ENCODE measurements at places on chromosomes 7 and 10.

GRCh38 chr10:70479626-70480238 is 1.2 kb downstream of the PALD1 start:
- no peak for DNase-seq

DNA sequence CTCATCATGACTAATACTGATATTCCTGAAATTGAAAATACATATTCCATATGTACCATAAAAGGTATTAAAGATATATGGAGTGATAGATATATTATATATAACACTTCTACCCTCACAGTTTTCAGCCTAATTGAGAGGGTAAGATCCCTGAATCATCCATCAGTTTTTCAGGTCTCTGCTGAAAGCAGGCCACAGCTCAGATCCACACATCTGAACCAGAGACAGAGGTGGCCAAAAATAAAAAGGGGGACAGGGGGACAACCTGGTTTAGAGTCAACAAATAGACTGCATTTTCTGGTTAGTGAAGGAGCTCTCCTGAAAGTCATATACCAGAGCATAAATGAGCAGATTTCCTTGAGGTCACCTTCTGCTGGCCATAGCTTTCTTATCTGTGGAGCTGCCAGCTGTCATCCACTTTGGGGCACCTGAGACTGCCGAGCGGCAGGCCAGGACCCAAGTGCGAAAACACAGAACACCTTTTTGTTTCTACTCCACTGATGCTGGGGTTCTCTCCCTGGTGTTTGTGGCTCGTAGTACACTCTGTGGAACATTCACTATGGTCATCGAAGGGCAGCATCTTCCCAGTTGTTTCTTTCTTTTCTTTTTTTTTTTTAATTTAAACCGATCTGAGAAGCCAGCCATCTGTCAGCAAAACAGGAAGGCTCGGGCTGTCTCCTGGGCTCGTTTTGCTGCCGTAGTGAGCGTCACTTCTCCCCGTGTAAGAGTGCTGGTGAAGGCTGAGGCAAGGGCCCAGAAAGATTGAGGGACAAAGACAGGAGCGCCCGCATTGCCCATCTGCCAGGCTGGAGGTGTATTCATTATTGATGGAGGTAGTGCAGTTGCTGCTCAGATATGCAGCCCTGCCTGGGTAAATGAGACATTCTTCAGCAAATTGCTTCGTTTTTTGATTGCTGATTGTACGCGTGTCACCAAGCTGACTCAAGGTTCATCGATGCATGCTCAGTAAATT is 13.5 kb downstream of the IKZF1 start:
- no peak for DNase-seq

DNA sequence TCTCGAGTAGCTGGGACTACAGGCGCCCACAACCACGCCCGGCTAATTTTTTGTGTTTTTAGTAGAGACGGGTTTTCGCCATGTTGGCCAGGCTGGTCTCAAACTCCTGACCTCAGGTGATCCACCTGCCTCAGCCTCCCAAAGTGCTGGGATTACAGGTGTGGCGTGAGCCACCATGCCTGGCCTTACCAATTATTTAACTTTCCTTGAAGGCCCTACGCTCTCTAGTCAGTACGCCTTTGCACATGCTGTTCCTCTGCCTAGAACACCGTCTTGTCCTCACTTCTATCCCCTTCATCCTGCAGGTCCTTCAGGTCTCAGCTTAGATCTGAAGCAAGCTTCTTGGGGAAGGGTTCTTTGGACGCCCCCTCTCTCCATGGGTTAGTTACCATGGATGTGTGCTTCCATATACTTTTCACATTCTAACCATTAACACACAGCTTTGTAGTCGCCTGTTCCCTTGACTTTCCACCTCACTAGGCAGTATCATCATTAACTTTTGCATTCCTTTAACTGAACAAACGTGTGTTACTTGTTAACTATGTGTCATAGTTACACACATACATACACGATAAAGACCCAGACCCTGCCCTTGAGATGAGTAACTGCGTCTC is 592 bp upstream of the ATP6V1F start:
- DNase-seq = no peak

GRCh38 chr10:103660364-103661197 is 167.1 kb downstream of the NEURL1 start:
- no peak for DNase-seq

GRCh38 chr10:132409667-132410028 is 12.6 kb downstream of the PWWP2B start:
- no peak for DNase-seq

- DNase-seq = no peak
Observed at GRCh38 chr10:86657396-86658011, 3.2 kb downstream of the OPN4 start.

DNA sequence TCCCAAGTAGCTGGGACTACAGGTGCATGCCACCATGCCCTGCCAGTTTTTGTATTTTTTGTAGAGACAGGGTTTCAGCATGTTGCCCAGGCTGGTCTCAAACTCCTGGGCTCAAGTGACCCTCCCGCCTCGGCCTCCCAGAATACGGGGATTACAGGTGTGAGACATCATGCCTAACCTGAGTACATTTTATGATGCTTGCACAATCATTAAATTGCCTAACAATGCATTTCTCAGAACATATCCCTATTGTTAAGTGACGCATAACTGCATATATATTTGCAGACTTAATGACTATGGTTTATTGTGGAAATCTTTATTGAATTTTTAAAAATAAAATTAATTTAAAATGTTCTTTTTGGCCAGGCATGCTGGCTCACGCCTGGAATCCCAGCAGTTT is 30.7 kb downstream of the INA start:
- DNase-seq = no peak

DNA sequence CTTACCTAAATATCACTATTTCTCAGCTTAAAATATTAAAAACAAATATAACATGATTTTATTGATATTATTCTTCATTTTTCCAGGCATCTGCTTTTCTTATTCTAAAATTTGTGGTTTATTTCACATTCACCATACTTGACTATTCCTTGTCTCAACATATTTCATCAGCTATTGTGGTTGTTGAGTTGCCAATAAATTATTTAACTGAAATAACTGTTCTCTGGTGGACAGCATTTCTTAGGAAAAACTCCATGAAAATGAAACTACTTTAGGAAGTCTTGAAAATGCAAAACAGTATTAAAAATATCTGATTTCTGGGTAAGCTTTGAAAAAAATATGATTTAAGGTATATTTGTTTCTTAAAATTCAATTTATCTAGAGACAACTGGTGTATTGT is 122.9 kb upstream of the SEMA3A start:
- no peak for DNase-seq

DNA sequence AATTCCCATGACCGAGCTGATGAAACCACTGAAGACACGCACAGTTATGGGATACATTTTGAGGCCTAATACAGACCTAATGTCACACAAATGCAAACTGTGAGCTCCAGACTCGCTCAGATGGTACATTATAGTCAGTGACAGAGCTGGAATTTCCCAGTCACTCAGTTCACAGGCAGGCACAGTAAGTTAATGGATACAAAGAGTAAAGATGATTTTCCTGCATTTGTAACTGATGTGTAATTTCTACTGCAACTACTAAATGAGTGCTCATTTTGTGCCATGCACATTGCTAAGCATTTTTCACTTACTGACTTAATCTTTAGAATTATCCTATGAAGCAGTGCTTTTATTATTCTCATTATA is 56.5 kb downstream of the ENO4 start:
- DNase-seq = no peak

- DNase-seq = no peak
Observed at GRCh38 chr7:131042269-131043160, 285.2 kb upstream of the MKLN1 start.

- DNase-seq = no peak
Observed at GRCh38 chr10:68826764-68827591, at the start of gene STOX1. TSS of gene STOX1 (plus strand) at chr10:68827531. CDS start at chr10:68827624, 93 bp downstream.

DNA sequence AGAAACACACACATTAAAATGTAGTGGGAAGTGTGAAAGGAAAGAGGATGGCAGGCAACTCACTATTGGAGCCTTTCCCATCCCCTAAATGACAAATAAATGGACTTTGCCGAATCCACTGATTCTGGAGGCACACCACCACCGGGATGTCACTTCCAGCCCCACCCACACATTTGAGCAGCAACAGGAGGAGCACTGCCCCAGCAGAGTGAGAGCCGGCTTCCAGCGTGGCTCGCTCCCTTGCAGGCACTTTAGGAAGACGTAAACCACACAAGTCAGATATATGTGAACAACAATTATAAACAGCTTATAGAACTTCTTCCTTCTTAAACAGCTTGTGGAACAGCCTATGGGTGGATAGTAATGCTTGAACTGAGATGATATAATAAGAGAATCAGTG is 191.0 kb downstream of the DGKI start:
- DNase-seq = no peak

- no peak for DNase-seq
Observed at GRCh38 chr7:27966219-27966780, 214.3 kb downstream of the JAZF1 start.

- no peak for DNase-seq
Observed at GRCh38 chr7:81499262-81500116, 270.4 kb downstream of the HGF start.

DNA sequence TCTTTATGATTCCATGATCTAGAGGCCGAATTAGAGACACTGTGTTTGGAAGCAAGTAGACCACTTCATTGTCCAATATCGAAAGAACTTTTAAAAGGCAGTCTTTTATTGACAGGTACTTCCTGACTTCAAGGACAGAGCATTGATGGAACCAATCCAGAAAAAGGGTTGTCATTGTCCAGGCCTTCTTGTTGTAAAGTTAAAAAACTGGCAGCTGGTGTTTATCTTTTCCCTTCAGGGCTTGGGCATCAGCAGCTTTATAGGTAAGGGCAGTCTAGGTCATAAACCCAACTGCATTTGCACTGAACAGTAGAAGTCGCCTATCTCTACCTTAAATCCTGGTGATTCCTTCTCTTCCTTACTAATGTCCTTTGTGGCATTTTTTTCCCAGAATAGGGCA is 95.6 kb downstream of the ST7 start:
- no peak for DNase-seq

- DNase-seq = no peak
Observed at GRCh38 chr10:28254290-28254985, 48.4 kb downstream of the MPP7 start.

DNA sequence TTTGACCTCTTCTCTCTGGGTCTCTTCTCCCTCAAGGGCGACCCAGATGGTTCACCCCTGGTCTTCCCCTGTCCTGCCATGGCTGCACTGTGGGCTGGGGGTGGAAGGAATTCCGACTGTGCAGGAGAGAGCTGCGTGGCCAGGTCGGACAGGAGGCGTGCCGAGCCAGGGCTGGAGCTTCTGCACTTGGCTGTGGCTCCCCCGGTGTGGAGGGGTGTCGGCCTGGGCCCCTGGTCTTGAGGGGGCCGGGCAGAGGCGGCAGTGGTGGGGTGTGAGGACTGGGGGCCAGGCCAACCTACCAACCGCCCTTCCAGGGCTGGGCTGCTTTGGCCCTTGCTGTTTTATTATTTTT is 74.9 kb upstream of the SHH start:
- no peak for DNase-seq

DNA sequence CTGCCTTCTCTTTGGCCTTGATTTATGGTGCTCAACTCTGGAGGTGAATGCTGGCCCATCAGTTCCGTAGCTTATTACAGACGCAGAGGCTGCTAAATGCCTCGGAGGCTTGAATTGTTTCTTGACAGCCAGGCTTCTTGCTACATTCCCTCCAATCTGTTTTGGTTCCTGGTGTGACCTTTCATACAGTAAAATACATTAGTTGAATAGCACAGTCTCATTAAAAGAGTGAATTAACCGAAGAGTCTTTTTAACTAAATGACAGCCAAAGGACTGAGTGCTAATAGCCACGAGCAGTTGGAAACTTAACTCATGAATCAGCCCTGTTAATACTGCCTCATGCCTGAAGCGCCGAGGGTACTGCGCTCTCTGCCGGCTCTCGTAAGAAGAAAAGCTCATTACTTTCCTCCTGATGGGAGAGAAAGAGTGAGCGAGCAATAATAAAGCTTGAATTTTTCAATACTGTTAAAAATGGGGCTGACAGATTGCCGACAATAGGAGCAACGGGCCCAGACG is 236.4 kb upstream of the GPR26 start:
- DNase-seq = no peak

DNA sequence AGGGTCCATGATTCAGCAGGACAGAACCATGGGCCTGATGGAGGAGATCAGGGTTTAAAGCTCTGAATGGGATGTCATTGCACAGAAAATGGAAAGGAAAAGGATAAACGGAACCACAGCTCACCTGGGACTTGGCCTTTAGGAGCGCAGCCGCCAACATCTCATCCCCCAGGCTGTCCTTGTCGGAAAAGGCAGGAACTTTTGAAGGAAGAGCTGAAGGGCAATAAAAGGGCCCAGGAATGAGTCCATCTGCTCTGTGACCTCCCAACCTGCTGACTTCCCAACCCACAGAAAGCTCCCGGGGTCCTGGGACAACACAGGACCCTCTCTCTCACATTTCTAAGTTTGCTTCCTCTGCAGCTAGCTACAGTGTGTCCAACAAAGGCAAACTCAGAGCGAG is 6.1 kb downstream of the ZNF3 start:
- DNase-seq = no peak

DNA sequence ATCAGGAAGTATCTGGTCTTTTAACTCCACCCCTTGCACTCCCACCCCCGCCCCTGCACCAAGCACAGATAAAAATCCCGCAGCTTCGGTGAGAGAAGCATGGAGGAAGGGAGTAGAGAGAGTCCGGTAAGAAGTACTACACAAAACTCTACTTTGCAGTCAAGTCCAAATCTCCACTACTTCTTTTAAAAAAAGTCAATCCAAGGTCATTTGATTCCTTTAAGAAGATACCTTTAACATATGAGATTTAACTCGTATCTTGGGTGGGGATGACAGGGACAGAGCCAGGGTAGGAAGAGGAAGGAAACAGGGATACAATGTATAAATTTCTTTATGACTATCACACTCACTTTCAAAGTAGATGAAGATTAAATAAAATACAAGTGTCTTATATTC is 132.1 kb downstream of the NRBF2 start:
- DNase-seq = no peak

GRCh38 chr7:15292138-15292537 is 269.7 kb downstream of the AGMO start:
- DNase-seq = no peak

GRCh38 chr10:29256586-29256985 is 32.3 kb upstream of the LYZL1 start:
- no peak for DNase-seq

- DNase-seq = peak; percentile 25
Observed at GRCh38 chr7:2567679-2568278, 9.0 kb downstream of the IQCE start.

- DNase-seq = no peak
Observed at GRCh38 chr10:6840201-6840691, 260.2 kb upstream of the PRKCQ start.

All from caudate nucleus (tissue), 63 donors.